Stimulated activated CD4-positive, alpha-beta T cell treated with anti-CD3 and anti-CD28 coated beads, Interleukin-1b, Interleukin-23, amount 100 ng/mL, for 24 hours (primary cell): ENCODE measurements at places on chromosomes 4 and X.

DNA sequence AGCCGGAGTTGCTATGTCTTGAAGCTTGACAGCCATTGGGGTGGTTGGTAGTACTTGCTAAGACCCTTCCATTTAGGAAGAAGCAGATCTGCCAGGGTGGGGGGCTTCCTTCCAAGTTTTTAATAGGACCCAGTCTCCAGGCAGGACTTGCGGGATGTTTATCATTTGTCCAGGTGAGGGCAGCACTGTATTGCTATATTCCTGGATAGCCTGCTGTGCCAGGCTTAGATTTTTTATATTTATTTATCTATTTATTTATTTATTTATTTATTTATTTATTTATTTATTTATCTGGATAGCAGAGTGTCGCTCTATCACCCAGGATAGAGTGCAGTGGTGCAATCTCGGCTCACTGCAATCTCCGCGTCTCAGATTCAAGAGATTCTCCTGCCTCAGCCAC lies 87.4 kb upstream of the CT45A1 start:
- no peak for DNase-seq

DNA sequence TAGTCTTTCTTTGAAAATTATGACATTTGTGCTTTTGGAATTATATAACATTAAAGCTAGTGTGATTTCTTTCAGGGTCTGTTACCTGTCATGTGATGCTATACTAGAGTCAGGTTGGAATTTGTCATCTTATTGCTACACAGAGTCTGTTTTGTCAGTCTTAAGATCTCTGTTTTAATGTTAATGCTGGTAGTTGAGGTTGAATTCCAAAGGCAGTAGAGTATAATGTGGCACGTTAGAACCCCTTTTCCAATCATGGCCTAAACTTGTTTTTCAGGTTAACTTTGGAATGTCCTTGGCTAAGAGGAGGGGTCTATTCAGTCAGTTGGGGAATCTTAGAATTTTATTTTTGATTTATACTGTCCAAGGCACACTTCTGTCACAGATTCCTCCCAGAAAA lies 258.5 kb downstream of the PABPC4L start:
- no peak for DNase-seq

GRCh38 chrX:129682979-129683378 lies 28.2 kb upstream of the APLN start:
- DNase-seq = no peak

DNA sequence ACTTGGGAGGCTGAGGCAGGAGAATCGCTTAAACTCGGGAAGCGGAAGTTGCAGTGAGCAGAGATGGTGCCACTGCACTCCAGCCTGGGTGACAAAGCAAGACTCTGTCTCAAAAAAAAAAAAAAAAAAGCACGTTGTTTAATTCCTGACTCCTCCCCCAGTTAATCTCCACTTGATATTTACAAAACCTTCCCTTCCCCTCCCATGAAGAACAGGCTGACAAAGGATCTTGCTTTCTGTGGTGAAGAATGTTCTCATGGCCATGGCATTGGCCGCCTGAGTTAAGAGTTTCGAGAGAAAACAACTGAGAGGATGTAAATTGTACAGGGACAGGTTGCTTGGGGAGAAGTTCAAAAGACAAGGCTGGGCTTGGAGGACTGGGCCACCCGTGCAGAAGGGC lies 168.2 kb upstream of the BCOR start:
- no peak for DNase-seq

- no peak for DNase-seq
These were observed 11.4 kb downstream of the HTRA3 start for GRCh38 chr4:8280876-8281440.

GRCh38 chrX:129641941-129642340 lies 12.8 kb downstream of the APLN start:
- DNase-seq = no peak

- no peak for DNase-seq
These were observed 104.4 kb upstream of the RAB40AL start for GRCh38 chrX:102832661-102833060.

GRCh38 chr4:37717576-37717975 lies 31.4 kb upstream of the RELL1 start:
- no peak for DNase-seq

GRCh38 chr4:100042711-100043110 lies 92.6 kb upstream of the H2AZ1 start:
- DNase-seq = no peak

DNA sequence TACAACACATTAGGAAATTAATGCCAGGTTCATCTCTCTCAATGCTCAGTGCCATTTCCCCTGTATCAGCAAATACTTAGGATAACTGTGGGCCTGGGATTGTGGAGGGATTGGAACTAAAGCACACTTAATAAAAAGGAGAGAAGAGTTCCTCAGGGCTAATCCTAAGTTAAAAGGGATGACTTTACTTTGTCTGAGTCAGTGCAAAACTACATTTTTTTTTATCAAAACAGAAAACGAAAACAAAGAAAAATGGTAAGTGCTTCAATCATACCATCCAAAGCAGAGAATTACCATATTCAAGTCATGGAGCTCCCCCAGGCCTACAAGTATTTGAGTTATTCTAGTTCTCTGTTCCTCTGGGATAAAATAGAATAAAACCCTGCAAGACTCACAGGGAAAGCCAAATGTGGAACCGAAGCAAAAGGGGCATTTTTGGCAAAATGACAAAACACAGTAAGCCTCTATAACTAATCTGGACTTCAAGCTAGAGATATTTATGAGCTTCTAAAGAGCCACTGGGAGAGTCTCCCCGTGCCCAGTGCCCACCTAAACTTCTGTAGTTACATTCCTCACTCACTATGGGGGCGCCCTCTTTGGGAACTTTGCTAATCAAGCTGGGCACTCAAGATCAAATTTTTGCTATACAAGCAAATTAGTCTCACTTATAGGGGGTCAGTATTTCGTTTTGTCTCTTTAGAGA lies 53.4 kb downstream of the PALLD start:
- no peak for DNase-seq

GRCh38 chr4:86508436-86508835 lies 85.7 kb upstream of the PTPN13 start:
- no peak for DNase-seq
